ENCODE measurements at places on chromosomes 3 and 15.

- DNase-seq, result peak; percentile 53
These were observed 24.8 kb downstream of the PSTPIP1 start for GRCh38 chr15:77019521-77020331.

DNA sequence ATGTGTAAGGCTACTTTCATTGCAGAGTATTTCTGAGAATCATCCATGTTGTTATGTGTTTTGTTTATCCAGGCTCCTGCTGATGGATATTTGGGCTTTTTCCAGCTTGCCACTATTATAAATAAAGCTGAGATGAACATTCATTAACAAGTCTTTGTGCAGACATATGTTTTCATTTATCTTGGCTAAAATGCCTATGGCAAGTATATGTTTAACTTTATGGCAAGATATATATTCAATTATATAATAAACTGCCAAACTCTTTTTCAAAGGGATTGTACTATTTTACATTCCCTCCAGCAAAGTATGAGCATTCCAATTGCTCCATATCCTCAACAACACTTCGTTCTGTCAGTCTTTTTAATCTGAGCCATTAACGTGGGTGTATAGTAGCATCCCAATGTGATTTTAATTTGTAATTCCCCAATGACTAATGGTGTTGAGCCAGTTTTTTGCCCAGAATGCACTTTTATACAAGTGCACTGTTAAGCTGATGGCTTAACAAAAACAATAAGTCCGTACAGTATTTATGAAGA lies 452.4 kb downstream of the SHQ1 start:
- DNase-seq, result no peak

GRCh38 chr3:172550347-172550943 lies 27.2 kb upstream of the TNFSF10 start:
- DNase-seq, result peak; percentile 76

DNA sequence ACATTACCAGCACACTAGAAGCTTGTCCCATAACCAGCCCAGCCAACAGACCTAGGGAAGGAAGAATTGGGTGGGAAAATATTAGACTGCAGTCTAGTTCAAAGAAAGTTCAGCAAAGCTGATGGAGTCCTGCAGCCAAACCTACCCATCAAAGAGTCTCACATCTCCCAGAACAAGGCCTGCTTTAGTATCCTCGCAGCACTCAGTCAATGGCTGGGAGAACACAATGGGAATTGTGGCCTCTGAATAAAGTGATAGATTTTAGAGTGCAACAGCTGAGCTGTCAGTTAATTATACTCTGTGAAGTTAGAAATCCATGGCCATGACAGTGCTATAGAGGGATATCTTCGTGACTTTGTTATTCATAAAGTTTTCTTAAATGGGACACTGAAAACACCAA lies 207.2 kb upstream of the NAALADL2 start:
- no peak for DNase-seq

DNA sequence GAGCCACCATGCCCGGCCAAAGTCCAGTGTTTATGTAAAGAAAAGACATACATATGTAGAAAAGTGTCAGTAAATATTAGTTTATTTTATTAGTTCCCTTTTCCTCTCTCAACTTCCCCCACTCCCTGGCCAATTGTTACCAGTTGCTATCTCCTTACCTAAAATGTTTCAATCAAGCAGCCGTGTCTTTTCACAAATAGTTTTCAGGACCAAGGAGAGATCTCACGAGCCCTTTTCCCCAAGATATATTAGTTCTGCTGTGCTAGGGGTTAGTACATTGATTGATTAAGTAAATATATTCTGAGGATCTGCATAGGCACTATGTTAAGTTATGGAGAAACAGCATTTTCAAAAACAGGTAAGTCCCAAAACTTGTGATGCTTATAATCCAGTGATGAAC lies 87.4 kb downstream of the ZIC4 start:
- DNase-seq, result no peak

DNA sequence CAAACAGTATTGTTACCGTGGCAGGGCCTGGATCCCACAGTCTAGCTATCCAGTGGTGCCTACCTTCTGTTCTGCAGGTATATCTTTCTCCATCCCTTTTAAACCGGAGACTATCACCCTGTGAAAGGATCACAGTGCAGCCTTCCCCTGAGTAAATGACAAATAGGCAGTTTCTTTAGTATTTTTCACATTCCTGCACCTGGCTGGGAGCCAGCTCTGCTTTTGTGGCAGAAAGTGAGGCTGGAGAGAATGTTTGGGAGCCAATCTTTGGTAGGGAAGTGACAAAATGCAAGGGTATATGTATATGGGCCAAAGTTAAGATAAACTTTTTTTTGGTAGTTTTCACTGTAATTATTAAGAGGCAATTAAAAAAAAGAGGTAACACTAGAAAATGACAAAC lies 54.8 kb downstream of the ARHGEF26 start:
- no peak for DNase-seq

- DNase-seq, result no peak
These were observed 163.1 kb downstream of the CLSTN2 start for GRCh38 chr3:140097874-140098635.

DNA sequence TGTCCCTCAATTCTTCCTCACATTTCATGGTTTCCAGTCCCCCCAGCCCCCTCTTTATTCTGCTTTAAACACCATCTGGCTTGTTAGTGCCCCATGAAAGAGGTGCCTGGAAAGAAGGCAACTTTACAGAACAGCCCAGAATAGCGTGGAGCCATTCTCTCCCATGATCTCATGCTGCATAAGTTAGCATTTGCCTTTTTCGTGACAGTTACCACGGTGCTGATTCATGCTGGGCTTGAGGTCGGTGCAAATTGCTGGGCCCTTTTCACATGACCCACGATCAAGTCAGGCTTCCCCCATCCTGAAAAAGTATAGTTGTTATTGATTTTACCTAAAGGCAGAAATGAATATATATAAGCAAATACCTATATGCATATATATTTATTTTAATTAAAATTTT lies 29.6 kb downstream of the SQOR start:
- DNase-seq, result no peak

GRCh38 chr3:25444273-25444672 lies 16.2 kb downstream of the RARB start:
- no peak for DNase-seq

- no peak for DNase-seq
These were observed 365.3 kb upstream of the KCNMB2 start for GRCh38 chr3:178170698-178171535.

GRCh38 chr3:174767853-174768382 lies 91.2 kb upstream of the NAALADL2 start:
- no peak for DNase-seq

GRCh38 chr3:57179580-57180410 lies 14.6 kb upstream of the IL17RD start:
- no peak for DNase-seq

- no peak for DNase-seq
These were observed 274.5 kb upstream of the RARB start for GRCh38 chr3:25153561-25153960.

DNA sequence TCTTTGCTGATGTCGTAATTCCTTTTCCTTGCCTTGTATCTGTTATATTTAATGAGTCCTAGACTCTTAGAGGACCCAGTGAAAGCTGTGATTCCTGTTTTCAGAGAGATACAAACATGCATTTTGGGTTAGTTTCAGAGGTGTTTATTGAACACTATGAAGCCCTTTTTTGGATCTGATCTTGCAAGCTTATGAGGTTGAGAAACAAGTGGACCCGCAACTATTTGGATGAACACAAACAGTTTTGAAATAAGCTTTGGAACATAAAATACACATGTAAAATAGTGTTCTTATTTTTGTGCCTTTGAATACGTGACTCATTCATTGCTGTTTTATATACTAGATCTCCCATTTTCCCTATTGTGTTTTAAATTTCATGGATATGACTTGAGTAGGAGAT lies 33.5 kb downstream of the SNRK start:
- DNase-seq, result no peak

DNA sequence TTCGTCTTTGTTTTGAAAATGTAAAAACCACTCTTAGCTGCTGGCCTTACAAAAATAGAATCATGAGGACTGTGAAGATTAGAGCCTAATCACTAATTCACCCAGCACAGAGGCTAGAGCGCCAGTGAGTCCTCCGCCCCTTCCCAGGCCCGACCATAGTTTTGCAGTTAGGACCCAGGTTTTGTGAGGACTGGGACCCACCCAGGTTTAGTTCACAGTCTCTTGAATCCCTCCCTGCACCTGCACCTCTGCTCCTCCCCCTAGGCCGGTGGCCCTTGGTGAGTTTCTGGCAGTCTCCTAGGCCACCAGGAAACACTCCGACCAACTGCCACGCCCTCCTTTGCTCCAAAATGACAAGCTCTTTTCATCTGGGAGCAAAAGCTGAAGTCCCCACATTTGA lies 136.0 kb upstream of the CCDC54 start:
- no peak for DNase-seq

DNA sequence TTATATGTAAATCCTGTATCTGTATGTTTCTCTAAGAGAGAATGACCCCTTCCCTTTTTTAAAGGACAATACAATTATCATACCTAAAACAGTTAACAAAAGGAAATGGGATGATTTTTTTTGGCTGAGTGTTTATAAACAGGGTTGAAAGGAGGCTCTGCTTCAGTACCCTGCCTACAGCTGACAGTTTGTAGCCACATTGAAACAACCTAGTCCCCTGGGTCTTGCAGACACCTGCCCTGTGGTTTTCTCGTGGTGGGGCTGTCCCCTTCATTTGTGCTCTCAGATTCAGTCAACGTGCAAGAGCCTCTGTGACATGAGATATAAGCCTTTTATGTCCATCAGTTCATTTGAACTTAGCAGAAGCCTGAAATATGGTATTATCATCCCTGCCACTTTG lies 2.3 kb upstream of the HMCES start:
- DNase-seq, result no peak

- DNase-seq, result no peak
These were observed 700.6 kb upstream of the ARRDC4 start for GRCh38 chr15:97259943-97260342.

GRCh38 chr3:98875535-98875934 lies 26.0 kb downstream of the DCBLD2 start:
- no peak for DNase-seq

DNA sequence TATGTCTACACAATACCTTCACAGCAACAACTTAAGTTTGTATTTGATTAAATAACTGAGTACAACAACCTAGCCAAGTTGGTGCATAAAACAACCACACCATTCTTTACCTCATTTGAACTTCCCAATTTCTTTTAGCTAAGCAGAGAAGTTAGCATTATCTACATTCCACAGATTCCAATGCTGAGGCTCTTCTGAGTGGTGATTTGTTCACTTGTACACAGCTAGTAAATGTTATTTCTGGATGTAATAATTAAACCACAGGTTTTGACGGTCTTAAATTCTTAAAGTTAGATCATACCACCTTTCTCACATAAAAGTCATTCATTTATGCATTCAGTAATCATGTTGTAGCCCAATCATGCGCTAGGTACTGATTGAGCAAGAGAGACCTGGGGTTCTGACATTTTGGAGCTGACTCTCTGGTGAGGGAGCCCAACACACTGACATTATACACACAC lies 102.5 kb downstream of the SST start:
- DNase-seq, result no peak

DNA sequence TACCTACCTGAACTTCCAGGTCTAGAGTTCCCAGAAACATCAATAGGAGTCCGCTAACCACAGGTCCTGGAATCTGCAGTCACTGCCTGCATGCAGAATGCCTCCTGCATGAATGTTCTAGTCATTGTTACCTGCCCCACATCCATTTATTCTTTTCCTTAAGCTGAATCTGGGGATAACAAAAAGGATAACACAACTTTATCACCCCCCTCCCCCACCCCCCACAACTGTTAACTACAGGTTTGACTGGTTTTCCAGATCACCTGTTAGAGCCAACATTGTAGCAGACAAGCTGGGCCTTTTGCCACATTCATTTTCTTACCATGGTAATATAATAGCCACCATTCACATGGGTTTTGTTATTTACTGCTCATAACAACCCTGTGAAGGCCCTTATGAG lies 4.6 kb upstream of the CTSH start:
- no peak for DNase-seq

- DNase-seq, result no peak
These were observed 452.8 kb downstream of the FHIT start for GRCh38 chr3:60798456-60798855.

DNA sequence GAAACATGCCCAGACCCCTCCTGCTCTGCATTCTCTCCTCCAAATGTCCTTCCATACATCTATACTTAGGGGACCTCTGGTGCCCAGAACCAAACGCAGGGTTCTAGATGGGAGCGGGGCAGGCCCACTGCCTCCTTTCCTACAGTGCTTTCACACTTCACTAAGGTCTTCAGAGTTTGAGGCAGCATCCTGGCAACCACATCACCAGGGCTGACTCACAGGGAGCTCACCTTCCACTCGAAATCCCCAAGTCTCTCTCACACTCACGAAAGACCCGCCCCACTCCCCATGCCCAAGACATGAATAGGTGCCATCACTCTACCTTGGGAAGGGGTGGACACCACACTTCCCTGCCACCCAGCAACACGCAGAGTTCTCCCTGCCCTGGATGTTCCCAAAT lies 18.9 kb downstream of the HOMER2 start:
- peak; percentile 16 for DNase-seq

DNA sequence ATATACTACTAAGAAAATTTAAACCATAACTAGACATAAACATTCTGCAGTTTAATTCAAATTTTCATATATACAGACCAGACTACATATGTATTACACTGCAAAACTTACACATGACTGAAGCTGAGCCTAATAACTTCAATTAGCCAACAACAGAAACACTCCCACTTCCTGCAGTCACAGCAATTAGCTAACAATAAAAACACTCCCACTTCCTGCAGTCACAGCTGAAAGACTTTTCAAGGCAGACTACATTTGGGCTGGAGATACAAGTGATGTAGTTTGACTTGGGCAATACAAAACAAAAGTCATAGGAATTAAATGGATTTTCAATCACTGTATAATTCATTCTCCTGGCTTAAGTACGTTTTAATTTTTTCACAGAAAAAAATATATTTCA lies 10.3 kb downstream of the TM2D3 start:
- DNase-seq, result no peak

DNA sequence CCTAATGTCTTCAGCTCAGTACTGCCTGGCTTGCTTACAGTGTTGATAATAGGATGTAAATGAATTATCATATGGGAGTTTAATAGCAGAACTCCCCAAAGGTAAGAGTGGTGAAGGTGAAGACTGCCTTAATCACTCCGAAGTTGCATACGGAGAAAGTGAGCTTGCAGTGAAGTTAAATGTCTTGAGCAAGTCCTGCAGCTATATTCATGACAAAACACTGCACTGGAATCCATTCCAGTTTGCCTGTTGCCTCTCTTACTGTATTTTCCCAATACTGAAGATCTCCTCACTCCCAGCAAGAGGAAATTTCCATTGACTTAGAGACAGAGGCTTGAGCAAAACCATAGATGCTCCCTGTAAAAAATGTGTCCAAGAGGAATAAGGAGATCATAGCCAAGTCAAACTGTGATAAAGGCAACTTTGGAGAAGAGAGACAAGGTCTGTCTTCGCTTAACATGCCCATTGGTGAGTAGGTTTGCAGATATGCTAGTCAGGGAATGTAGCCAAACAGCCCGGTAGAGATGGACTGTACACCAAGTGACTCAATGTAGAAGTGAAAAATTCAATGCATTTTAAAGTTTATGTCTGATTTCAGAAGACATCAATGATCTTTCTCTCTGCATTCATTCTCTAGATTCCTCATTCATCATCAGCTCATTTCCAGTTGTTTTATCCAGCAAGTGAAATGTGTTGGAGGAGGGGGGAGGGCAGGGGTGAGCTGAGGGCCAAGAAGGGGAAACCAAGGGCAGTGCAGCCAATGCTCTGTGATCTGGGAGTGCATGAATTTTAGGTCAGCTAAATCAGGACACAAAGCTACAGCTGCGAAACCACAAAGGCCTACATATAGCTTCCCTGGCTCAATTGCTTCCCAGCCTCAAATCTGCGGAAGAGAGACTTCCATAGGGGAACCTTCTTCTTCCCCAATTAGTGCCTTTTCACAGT lies 667.1 kb upstream of the NR2F2 start:
- DNase-seq, result no peak

Data from stimulated activated CD4-positive, alpha-beta T cell treated with anti-CD3 and anti-CD28 coated beads, Interleukin-4, amount 100 ng/mL, for 1 hour (primary cell).